NCI-H2029 (cell line): ENCODE measurements at places on chromosomes 5 and 9.

- no peak for DNase-seq
These were observed 3.1 kb upstream of the CATSPER3 start for GRCh38 chr5:134964359-134965270.

GRCh38 chr9:117945286-117945685, 241.1 kb downstream of the TLR4 start:
- no peak for DNase-seq

DNA sequence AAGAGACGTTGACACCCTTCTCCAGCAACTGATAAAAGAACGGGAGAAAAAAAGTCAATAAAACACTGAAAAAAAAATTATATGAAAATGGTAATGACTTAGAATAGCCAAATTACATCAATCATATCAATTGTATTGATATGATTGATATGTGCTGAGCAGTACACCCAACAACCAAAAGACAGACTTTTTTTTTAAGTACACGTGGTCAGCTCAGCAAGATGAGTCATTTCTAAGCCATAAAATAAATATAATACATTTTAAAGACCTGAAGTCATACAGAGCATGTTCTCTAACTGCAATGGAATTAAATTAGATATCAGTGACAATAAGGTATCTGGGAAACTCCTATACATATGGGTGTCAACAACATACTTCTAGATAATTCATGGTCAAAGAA, 30.9 kb upstream of the OLFM1 start:
- no peak for DNase-seq

DNA sequence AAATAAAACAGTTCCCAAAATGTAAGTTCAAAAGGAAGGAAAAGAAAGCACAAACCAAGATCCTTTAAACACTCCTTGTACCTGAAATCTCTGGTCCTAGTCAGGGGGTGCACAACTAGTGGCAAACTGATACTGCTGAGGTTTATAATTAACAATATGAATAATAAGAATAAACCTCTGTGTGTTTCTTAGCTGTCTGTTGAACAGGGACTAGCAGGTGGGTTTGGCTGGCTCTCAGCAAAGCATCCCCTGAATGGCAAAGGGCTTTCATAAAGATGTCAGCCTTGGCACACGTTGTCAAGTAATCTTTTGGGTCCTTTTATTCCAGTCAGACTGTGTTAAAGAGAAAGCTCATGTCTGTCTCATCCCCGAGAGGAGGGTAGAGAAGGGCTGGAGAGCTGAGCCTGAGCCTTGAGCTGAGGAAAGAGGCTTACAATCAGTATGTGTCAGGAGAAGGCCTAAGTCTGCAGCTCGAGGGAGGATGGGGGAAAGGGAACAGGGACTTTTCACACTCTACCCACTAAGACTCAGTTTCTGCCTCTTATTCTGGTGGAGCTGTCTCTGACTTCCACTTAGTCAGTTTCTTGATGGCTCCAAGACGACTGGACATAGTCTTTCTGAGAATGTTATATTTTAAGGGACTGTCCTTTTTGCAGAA, 123.0 kb downstream of the GALNT10 start:
- DNase-seq: no peak

GRCh38 chr9:36594213-36594612, 21.5 kb downstream of the MELK start:
- no peak for DNase-seq

DNA sequence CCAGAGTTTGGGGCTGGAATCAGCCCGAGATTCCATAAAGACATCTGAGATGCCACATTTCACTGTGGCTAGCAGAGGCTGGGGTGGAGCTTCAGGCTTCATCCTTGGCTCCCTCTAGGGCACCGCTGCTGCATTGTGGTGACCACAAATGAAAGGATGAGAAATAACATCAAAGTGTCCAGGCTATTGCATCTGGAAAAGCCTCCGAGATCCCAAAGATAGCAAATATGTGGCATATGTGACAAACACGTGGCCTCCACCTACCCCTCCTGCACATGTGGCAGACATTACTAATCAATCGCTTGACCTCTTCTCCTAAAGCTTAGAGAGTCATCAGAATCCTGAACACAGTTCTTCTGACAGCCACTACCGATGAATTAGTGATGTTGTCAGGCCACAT, 4.5 kb downstream of the SPARC start:
- no peak for DNase-seq

GRCh38 chr5:6475626-6476312, 27.1 kb downstream of the UBE2QL1 start:
- DNase-seq: peak; percentile 88

- no peak for DNase-seq
These were observed 370.2 kb upstream of the CCNH start for GRCh38 chr5:87782916-87783315.

GRCh38 chr9:109110329-109111021, 9.3 kb downstream of the TMEM245 start:
- DNase-seq: no peak

DNA sequence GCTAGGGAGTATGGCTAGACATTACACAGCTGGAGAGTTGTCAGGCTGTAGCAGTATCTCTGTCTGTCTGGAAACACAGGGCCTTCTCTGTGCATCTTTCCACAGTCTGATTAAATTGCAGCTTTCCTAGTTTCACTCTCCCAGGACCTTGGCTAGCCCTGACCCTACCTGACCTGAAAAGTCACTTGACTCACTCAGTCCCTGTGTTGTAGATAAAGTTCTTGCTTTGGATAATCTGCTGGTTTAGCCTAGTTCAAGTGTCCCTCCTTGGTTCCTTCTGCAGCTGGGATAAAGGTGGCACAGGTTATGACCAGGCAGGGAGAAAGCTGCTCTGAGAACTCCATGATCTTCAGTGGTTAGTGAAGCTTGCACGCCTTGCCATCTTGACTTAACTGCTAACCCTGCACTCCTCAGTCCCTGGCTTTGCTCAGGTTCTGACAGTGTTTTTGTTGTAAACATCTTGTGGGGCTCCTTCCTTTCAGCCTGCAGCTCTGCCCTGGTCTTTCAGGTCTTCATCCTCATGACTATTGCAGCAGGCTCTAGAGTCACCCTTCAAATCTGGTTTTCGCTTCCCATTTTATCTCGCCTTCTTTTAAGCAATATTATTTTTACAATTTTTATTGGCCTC, 101.0 kb downstream of the PIP5K1B start:
- DNase-seq: no peak

- DNase-seq: no peak
These were observed 42.1 kb upstream of the SMIM23 start for GRCh38 chr5:171743436-171744076.

- DNase-seq: no peak
These were observed 149.9 kb downstream of the ARSB start for GRCh38 chr5:78835176-78835575.

DNA sequence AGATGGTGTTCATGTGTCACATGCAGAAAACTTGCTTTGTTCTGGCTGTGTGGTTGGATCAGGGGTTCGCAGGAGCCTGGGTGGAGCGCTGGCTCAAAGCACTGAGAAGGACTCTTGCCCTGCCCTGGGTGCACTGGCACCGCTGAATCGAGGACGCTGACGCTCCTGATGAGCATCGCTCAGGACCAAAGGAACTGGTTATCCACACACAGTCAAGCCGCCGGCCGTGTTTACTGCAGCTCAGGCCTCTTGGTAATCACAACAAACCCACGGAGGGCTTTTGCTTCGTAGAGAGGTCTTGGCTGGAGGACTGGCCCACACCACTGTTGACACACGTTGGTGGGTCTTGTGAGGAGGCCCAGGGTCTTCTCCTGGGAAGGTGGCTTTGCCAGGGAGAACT, 299.4 kb upstream of the IRX2 start:
- DNase-seq: no peak

DNA sequence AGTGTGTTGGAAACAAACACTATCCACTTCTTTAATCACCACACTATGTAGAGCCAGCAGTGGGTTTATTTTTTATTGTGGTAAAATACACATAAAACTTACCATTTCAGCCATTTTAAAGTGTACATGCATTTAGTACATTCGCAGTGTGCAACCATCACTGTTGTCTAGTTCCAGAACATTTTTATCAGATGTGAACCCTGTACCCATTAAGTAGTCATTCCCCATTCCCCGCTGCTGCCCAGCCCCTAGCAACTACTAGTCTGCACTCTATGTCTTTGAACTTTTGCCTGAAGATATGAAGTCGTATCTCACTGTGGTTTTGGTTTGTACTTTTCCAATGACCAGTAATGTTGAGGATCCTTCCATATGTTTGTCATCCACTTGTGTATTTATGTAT, 30.2 kb upstream of the F2R start:
- no peak for DNase-seq

GRCh38 chr9:38440516-38440915, 16.3 kb upstream of the IGFBPL1 start:
- DNase-seq: no peak

GRCh38 chr9:84860249-84861115, 191.0 kb downstream of the NTRK2 start:
- no peak for DNase-seq

GRCh38 chr5:178530526-178530925, 59.7 kb downstream of the COL23A1 start:
- no peak for DNase-seq

- DNase-seq: no peak
These were observed 136.3 kb downstream of the TMEM232 start for GRCh38 chr5:110590187-110590586.

- DNase-seq: no peak
These were observed 17.4 kb upstream of the CAMSAP1 start for GRCh38 chr9:135924628-135925338.

GRCh38 chr5:55146543-55147151, 13.3 kb upstream of the GPX8 start:
- DNase-seq: peak; percentile 80

DNA sequence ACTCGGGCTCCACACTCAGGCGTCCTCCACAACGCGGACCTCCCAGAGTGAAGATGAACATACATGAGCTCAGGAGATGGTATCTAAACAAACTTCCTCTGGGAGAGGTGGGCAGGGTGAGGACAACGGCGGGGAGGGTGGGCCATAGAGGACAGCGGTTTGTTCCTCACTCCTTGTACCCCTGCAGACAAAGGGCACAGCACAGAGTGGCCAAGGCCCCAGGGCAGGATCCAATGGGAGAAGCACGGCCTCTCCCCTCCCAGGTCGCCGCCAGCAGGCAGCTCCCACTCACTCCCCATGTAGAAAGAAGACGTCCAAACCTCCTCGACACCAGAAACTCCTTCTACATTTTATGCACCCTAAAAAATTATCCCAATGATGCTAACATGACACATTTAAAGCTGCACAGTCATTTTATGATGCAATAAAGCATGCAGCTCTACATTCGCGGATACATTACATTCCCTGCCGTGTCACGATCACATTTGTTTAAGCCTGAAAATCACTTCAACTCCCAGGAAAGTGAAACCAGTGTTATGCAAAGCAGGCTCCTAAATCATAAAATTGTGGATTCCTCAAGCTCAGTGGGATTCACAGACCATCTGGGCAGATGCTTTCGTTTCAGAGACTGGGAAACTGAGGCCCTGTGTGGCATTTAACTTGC, 87.5 kb upstream of the SARDH start:
- no peak for DNase-seq

GRCh38 chr5:179132586-179133355, 72.6 kb downstream of the ZNF354C start:
- DNase-seq: no peak

GRCh38 chr5:88888848-88889188, 5.8 kb upstream of the MEF2C start:
- DNase-seq: no peak

DNA sequence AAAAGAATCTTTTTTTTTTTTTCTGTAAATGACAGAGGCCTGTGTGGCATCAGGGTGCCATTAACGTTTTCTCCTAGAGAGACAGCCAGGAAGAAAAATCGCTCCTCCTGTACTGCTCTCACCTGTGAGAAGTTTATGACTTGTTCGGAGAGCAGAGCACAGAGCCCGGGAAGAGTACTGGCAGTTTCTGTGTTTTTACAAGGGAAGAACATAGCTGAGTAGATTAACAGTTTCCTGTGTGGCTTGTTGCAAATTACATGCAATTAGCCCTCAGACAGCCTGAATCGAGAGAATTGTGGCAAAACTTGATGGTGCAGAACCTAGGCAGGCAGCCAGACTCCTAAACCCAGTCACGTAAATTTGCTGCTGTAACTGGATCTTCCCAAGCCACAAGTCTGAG, 32.1 kb downstream of the PRKACG start:
- DNase-seq: no peak

DNA sequence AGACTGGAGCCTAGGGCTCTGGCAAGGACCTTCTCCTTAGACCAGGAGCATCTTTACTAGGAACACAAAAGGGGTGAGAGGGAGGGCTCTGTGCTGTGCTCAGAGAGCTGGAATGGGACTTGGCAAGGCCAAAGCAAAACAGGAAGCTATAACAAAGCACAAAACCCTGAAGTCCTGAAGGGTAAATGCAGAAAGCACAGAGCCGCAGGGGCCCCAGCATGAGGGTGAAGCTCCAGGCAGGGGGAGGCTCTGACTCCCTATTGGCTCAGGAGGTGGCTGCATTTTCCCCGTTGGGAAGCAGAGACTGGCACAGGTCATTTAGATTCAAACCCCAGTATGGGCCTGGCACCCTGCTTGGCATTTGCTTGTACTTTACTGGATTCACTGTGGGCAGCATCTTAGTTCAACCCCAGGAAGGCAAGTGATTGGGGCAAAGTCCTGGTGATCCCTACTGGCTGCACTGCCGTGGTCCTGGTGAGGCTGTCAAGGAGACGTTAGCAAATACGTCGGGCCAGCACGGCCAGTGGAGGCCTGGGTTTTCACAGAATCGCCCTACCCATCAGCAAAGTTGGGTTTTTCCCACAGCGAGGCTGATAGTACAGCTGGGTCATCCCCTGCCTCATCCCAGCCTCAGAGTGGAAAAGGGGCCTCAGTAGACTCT, 46.3 kb downstream of the GGTA1 start:
- no peak for DNase-seq

DNA sequence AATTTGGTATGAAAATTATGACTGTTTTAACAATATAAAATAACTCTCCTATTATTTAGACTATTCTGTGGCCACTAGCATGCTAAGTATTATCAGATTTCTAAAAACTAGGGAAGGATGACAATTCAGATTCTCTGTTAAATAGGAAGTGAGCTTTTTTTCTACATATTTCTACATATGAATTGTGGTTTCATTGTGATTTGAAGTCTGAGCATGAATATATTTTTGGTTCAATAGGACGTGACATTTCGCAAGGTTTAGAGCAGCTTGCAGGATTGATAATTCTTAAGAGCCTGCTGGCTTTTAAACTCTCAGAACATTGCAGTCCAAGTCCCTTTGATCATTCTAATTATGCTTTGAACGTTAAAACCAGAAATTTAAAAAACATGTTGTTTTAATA, 82.9 kb downstream of the ADGRV1 start:
- no peak for DNase-seq

DNA sequence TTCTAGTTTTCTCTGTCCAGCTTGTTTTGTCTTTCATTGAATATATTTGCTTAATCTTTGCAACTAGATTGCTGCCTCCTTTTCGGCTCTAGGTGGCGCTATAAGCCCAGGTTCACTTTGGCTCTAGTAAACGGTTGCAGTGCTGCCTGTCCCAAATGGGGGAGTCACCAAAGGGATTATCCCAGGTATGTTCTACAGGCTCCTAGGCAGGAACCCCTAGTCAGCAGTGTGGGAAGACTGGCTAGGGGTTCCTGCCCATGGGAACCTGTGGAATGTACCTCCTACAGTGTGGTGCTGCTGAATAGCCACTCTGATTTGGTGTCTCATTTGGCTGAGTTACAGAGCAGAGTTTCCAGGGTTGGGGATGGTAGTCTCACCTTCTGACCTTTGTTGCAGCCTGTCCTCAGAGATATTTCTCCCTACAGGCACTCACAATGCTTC, 85.2 kb downstream of the ARSB start:
- DNase-seq: peak; percentile 40
